ENCODE measurements at places on chromosomes 7 and 10.
A peak's percentile ranks its signal among the peaks of the same experiment; 100 is the strongest.

DNA sequence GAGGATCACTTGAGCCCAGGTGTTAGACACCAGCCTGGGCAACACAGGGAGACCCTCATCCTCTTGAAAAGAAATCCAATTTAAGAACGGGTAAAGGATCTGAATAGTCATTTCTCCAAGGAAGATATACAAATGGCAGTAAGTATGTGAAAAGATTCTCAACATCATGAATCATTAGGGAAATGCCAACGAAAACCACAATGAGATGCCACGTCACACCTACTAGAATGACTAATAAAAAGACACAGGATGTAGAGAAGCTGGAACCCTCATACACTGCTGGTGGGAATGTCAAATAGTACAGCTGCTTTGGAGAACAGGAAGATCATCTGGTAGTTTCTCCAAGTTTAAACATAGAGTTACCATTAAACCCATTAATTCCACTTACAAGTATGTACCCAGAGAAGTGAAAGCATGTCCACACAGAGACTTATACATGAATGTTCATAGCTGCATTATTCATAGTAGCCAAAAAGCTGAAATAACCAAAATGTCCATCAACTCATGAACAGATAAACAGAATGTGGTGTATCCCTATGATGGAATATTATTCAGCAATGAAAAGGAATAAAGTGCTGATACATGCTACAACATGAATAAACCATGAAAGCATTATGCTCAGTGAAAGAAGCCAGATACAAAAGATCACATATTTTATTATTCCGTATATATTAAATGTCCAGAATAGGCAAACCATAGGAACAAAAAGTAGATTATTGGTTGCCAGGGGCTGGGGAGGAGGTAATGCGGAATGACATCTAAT is 13.1 kb upstream of the ZMIZ2 start:
- DNase-seq = peak; percentile 21

GRCh38 chr7:5636914-5637313 is 144.5 kb downstream of the RNF216 start:
- no peak for DNase-seq

DNA sequence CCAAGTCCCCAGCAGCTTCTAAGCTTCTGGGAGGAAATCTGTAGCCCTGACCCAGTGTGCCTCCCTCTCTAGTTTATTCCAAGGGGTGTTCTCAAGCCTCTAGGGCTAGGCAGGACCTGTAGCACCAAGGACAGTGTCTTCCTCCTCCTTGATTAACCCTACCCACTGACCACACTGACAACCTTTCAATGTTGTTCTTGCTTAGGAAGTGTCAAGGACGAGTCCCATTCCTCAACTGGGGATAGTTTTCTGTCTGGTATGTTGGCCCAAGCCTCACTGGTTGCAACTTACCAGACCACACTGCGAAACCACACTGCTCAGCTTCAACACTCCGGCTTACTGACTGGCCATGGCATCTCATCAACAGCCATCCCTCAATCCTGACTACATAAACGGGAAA is 100.0 kb downstream of the RNF216 start:
- DNase-seq = no peak

DNA sequence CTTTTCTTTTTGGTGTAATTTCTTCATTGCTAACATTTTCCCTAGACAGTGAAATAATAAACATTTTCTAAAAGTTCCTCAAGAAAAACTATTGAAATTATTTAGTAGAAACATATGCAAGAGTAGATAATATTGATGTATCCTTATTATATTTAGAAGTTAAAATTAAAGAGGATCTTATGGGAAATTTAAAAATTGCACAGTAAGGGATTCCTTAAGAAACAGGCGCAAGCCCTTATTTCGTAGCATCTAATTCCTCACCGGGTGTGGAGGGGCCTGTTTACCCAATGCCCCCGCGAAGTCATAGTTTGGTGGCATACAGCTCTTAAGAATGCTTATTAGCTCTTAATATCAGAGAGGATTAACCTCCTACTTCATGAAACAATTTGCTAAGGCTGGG is 467.1 kb downstream of the DNAJB6 start:
- DNase-seq = no peak

DNA sequence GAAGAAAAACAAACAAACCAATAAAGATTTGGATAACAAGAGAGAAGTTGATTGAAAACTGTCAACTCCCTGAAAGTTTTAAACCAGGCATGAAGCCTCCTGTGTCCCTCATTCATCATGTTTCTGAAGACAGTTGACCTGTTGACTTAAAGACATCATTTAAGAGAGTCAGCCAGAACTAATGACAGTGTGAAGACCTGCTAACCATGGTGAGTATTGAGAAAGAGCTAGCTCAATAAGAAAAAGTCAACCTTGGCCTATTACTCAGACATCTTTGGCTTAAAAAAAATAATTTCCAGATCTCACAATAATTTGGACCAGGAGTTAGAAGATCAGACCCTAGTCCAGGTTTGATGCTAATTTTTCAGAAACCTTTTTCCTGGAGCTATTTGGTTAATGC is 45.3 kb upstream of the ANKRD1 start:
- no peak for DNase-seq

- no peak for DNase-seq
These were observed 52.3 kb downstream of the EZH2 start for GRCh38 chr7:148831782-148832181.

DNA sequence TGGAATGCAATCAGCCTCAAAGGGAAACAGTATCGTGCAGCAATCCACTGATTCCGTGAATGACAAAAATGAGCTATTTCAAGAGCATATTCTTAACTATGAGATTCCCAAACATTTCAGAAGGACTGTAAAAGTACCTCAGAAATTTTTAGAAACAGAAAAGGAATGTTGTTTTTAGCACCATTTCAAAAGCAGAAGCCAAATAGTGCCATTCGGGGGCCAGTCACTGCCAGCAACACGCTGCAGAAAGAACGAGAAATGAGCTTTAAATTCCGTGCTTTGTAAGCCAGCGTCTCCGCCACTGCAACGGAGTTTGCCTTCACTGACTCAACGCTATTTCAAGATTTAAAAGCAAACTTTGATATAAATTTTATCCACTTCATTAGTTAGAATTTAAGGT is 6.3 kb downstream of the NUDT5 start:
- no peak for DNase-seq

DNA sequence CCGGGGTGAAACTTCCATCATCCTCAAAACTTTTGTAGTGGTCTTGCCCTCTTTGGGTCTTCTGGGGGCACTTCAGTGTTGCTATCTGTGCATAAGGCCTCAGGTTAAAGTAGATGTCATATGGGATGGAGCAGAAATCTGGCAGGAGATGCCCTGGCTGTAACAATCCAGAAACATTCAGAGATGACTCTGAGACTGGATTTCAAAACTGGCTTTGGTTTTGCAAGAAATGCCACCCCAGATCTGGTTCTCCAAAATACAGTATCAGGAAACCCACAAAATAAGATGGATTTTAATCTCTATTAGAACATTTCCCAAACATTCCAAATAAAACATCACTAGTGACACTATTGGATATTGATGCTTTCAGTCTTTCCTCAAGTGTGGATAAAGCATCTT is 191.5 kb downstream of the REEP3 start:
- no peak for DNase-seq

DNA sequence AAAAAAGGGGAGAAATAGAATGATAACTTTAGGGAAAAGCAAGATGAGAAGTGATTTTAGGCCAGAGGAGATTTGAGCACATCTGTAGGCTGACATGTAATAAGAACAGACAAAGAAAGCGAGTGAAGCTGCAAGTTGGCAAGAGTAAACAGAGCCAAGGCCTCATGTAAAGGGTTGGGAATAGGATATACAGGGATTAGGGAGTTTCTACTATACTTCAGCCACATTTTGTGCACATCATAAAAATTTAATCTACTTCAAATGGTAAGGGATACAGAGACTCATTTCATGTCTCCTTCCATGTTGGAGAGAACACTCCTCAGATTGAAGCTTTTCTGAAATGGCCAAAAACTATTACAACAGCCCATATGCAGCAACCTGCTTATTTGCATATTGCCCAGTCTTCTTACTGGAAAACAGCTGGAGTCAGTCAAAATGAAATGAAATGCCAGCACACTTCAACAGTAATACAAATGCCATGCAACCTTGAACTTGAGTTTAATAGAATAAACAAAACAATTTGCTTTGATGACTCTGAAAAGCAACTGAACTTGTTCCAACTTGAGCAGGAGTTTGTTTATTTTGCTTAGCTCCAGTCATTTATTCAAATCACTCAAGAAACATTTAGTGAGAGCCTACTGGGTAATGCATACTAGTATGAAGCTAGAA is 49.9 kb downstream of the NRCAM start:
- DNase-seq = no peak

DNA sequence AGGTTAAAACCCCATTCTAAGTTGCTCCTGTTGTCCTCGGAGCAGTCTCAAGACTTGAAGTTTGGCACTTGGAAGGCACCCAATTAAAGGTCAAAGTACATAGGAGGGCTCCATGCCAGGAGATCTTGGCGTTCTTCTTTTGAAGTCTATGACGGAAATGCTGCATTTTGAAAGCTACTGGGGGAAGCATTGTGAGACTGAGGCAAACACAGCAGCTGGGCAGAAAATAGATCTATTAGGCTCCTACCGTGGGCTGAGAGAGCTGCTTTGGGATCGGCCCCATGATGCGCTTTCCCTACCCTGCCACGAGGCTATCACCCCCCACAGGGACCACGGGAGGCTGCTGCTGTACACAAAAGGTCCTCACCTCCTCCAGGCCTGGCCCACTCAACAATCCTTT is 20.0 kb downstream of the KIAA1549 start:
- DNase-seq = no peak

GRCh38 chr7:34361663-34362250 is 296.3 kb upstream of the NPSR1 start:
- no peak for DNase-seq
